Bladder microvascular endothelial cell (primary cell): ENCODE measurements at places on chromosomes 3 and 15. TPM values are rescaled to one million over a fixed set of nuclear protein-coding genes. Genes with fewer than 3 reads are reported as not detected.

Gene CLDN1
- 0.16 and 4.7 TPM in 2 replicates for total RNA-seq

Gene GNAT1
- not detected in 2 replicates for total RNA-seq

Gene MUC20
- total RNA-seq: not detected in 2 replicates

Gene CPNE4
- total RNA-seq: not detected in 2 replicates

Gene NOX5
- total RNA-seq: under 0.01 TPM in 1 of 2 replicates, not detected in the other

Gene MYO1E
- total RNA-seq: 70.3 and 135 TPM in 2 replicates

Gene MAP2K1
- 26.6 and 31.7 TPM in 2 replicates for total RNA-seq

Gene MYO5C
- total RNA-seq: 19.4 and 23.3 TPM in 2 replicates

Gene DMXL2
- 8.3 and 15.0 TPM in 2 replicates for total RNA-seq

Gene SHISA5
- 93.1 and 126 TPM in 2 replicates for total RNA-seq

Gene MINAR1
- 0.16 and 0.31 TPM in 2 replicates for total RNA-seq

Gene FGF7
- not detected in 2 replicates for total RNA-seq

Gene CCDC33
- total RNA-seq: not detected in 2 replicates

Gene CCDC39
- total RNA-seq: 0.06 TPM in 1 of 2 replicates, not detected in the other

Gene FAM227B
- 1.3 and 3.3 TPM in 2 replicates for total RNA-seq

Gene PLXNB1
- 8.6 and 46.9 TPM in 2 replicates for total RNA-seq

Gene RBMS3
- total RNA-seq: 24.9 and 29.1 TPM in 2 replicates

Gene COL7A1
- total RNA-seq: 0.25 and 0.32 TPM in 2 replicates

Gene PIGX
- total RNA-seq: 9.6 and 24.4 TPM in 2 replicates

Gene USF3
- 3.1 and 7.1 TPM in 2 replicates for total RNA-seq

Gene GTF2E1
- total RNA-seq: 24.3 and 41.5 TPM in 2 replicates

Gene TTLL13
- total RNA-seq: 0.06 TPM in 1 of 2 replicates, not detected in the other

Gene CTXND1
- not detected in 2 replicates for total RNA-seq

Gene ISLR
- 0.06 and 0.32 TPM in 2 replicates for total RNA-seq

Gene PRR23E
- not detected in 2 replicates for total RNA-seq

Gene EMC7
- 25.3 and 42.8 TPM in 2 replicates for total RNA-seq

Gene CAMP
- total RNA-seq: not detected in 2 replicates

Gene DISP2
- under 0.01 and 0.38 TPM in 2 replicates for total RNA-seq

Gene PRTG
- total RNA-seq: 1.8 and 3.9 TPM in 2 replicates

Gene LMOD3
- 0.06 TPM in 1 of 2 replicates, not detected in the other for total RNA-seq

Gene SHF
- total RNA-seq: 0.65 and 2.2 TPM in 2 replicates

Gene AHSG
- total RNA-seq: not detected in 2 replicates

Gene TRPC1
- 4.2 and 10.8 TPM in 2 replicates for total RNA-seq

Gene KBTBD13
- total RNA-seq: under 0.01 TPM in 1 of 2 replicates, not detected in the other

Gene RETNLB
- total RNA-seq: not detected in 2 replicates

Gene DNAJC13
- 53.9 and 87.4 TPM in 2 replicates for total RNA-seq

Gene ACAN
- 0.25 and 8.9 TPM in 2 replicates for total RNA-seq

Gene SCN11A
- under 0.01 and 0.06 TPM in 2 replicates for total RNA-seq

Gene OSTN
- 0.49 TPM in 1 of 2 replicates, not detected in the other for total RNA-seq

Gene C3orf85
- not detected in 2 replicates for total RNA-seq

Gene GP5
- total RNA-seq: 0.06 TPM in 1 of 2 replicates, not detected in the other

Gene C3orf20
- total RNA-seq: not detected in 2 replicates

Gene STAB1
- total RNA-seq: 173 and 482 TPM in 2 replicates

Gene IL12A
- 0.76 and 0.81 TPM in 2 replicates for total RNA-seq

Gene COLQ
- 0.16 and 1.7 TPM in 2 replicates for total RNA-seq

Gene FGF12
- total RNA-seq: 1.6 and 2.9 TPM in 2 replicates

Gene BNC1
- 0.49 and 9.9 TPM in 2 replicates for total RNA-seq

Gene CNTN4
- 0.19 TPM in 1 of 2 replicates, not detected in the other for total RNA-seq

Gene FBXW12
- total RNA-seq: not detected in 2 replicates

Gene EID1
- total RNA-seq: 170 and 186 TPM in 2 replicates

Gene BRK1
- total RNA-seq: 77.4 and 98.4 TPM in 2 replicates

Gene GOLGA8S
- under 0.01 TPM in 1 of 2 replicates, not detected in the other for total RNA-seq

Gene CD96
- not detected in 2 replicates for total RNA-seq

Gene DAZL
- not detected in 2 replicates for total RNA-seq

Gene EPHB3
- under 0.01 TPM in 2 replicates for total RNA-seq
